CD4-positive, alpha-beta T cell treated with Interleukin-6 for 4 hours (primary cell): ENCODE measurements at places on chromosomes 5 and 9.

- DNase-seq = no peak
Observed at GRCh38 chr5:135999406-136000139, 29.2 kb upstream of the TGFBI start.

DNA sequence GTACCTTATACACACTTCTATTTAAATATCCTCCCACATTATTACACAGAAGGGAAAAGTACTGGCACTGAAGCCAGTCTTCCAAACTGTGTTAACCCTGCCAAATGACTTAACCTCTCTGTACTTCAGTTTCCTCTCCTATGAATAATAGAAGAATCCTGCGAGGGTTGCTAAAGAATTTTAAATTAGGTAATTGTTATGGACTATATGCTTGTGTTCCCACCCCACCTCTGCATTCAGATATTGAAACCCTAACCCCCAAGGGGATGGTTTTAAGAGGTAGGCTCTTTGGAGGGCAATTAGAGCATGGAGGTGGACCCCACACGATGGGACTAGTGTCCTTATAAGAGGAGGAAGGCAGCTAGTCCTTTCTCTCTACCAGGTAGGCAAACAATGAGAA, 72.7 kb downstream of the TTLL11 start:
- DNase-seq = no peak

DNA sequence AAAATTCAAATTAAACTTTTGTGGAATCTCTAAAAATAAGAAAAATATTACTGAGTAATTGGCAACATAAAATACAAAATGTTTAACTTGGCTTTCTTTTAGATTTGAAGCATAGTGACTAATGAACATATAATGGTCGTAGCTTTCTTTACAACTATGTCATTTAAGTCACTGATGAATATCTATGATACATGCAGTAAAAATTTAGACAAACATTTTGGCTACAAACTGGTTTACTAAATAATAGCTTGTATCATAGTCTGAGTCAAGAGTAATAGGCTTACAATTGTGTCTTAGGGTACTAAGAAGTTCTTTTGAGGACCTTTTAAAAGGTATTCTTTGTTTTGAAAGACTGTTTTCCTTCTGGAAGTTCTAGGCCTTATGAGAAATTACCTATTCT, 2.0 kb upstream of the APC start:
- DNase-seq = no peak

- DNase-seq = no peak
Observed at GRCh38 chr5:38582293-38582974, 26.0 kb upstream of the LIFR start.
